ENCODE measurements at places on chromosomes 1 and 21. TPM values are rescaled to one million over a fixed set of nuclear protein-coding genes. Genes with fewer than 3 reads are reported as not detected.

The RNU1-2 gene
- total RNA-seq: under 0.01 TPM

The GBP4 gene
- 1.3 TPM for total RNA-seq

The FAM177B gene
- not detected for total RNA-seq

The CD55 gene
- 4.7 TPM for total RNA-seq

The KIF14 gene
- total RNA-seq: 3.8 TPM

Data from parietal lobe (tissue), 2 donors.